NCI-H1092 (cell line): ENCODE measurements at places on chromosomes 7 and 10.

GRCh38 chr10:123529146-123529760, 136.9 kb upstream of the GPR26 start:
- no peak for DNase-seq

- no peak for DNase-seq
Observed at GRCh38 chr7:99926321-99926720, 3.1 kb downstream of the GJC3 start.

- DNase-seq = no peak
Observed at GRCh38 chr10:125061557-125062226, 98.7 kb downstream of the CTBP2 start.

DNA sequence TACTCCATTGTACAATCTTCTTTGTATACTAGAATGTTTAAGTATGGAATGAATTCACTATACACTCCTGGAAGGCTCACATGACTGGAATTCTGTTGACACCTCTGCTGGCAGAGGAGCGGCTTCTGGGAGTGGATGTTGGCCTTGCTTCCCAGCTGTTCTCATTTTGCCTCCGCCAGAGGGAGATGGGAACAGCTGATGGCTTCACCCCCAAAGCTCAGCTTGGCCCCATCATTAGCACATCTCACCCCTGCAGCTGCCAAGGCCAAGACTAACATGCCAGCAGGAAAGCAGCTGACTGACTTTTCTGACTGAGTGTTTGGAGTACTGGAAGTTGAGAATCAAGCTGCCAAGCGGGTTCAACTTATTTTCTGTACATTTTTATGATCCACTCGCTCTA, 15.1 kb downstream of the ADAM12 start:
- no peak for DNase-seq

- DNase-seq = no peak
Observed at GRCh38 chr10:16923309-16923708, 106.1 kb upstream of the RSU1 start.

DNA sequence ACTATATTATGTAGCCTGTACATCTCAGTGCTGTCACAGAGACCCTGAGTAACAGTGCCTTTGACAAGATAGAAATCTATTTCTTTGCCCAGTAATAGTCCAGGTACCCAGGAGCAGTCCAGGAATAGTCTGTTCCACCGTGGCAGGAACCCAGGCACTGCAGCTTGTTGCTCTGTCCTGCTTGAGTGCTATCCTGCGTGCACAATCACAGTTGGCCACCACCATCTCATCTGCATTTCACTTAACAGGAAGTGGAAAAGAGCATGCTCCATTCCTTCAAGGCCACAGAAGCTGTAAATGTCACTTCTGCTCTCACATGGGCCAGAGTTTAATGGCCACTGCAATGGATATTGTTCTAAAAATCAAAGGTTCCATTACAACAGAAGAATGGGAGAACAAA, 61.5 kb upstream of the PRR15 start:
- DNase-seq = no peak

GRCh38 chr7:142811154-142811737, 40.5 kb downstream of the PRSS2 start:
- DNase-seq = no peak

GRCh38 chr10:102611514-102612087, 32.7 kb upstream of the TRIM8 start:
- no peak for DNase-seq

DNA sequence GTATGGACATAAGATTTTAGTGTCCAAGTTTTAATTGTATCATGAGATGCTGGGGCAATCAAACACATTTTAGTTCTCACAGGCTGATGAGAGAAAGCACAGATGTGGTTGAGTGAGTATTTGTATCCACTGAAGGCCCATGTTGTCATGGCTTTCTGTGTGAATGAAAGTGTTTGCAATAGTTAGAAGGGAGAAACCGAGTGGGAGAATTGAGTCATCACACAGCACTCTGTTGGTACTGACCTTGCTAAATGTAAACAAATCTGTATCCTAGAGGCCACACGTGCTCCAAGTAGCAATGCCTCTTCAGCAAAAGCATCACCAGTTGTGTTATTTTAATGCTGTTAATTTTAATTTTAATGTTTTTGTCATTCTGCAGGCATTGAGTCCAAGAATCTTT, 121.2 kb downstream of the EMX2 start:
- no peak for DNase-seq

DNA sequence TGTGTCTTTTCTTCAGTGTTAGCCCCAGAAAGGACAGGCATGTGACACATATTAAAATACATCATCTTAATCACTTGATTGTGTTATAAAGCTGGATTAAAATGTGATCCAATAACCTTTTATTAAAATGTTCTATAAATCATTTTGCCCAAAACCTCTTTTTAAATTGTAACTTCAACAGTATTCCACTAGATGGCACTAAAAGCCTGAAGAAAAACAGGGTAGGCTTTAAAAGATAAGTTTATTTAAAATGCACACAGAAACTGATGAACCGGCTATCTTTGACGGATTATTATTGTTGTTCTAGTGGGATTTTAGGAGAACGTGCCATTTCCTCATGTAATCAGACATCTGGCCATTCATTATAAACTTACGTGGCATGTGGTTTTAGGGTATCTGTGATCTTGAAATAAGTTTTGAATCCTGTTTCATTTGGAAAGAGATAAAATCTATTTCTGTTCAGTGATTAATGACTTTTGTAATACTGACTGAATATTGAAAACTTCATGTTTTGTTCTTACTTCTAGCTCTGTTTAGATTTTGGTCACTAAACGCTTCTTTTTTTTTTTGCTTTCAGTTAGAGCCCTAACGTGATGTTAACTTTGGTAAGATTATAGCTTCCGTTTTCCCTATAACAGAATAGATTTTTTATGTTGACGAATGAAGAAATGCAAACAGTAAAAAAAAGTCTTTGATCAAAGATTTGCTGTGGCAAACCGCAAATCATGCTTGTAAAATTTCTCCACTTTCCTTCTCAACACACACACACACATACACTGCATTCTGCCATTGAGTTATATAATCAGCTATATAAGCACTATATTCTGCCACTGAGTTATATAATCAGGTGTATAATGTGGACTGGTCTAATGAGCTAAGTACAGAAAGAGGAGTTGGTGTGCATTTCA, 13.6 kb downstream of the VPS50 start:
- DNase-seq = no peak

DNA sequence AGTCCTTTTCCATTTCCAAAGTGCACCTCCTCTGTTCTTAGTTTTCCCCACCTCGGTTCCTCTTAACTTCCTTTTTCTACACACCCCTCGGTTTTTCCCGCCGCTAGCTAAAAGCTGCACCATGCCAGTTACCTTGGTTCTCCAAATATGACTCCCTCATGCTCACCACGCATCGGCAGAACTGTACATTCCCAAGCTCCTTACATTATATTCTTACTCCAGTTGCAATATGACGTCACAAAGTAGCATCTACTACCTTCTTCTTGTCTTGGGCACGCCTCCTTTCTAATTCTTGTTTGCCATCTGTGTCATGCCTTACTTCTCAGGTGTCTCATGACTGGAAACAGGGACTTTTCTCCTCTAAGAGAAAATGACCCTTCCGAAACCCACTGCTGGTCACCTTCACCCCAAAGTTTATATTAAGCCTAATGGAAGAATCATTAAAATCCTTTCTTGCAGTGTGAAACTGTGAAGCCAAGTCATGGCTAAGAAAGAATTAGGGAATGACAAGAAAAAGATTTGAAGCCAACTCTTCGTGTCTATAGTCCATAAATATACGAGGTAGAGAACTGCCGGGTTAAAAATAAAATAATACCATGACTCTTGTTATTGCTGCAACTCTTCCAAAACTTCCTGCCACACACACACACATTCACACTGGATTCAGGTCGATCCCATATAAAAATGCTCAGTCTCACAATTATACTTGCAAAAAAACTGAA, 1.7 kb downstream of the ESYT2 start:
- no peak for DNase-seq

DNA sequence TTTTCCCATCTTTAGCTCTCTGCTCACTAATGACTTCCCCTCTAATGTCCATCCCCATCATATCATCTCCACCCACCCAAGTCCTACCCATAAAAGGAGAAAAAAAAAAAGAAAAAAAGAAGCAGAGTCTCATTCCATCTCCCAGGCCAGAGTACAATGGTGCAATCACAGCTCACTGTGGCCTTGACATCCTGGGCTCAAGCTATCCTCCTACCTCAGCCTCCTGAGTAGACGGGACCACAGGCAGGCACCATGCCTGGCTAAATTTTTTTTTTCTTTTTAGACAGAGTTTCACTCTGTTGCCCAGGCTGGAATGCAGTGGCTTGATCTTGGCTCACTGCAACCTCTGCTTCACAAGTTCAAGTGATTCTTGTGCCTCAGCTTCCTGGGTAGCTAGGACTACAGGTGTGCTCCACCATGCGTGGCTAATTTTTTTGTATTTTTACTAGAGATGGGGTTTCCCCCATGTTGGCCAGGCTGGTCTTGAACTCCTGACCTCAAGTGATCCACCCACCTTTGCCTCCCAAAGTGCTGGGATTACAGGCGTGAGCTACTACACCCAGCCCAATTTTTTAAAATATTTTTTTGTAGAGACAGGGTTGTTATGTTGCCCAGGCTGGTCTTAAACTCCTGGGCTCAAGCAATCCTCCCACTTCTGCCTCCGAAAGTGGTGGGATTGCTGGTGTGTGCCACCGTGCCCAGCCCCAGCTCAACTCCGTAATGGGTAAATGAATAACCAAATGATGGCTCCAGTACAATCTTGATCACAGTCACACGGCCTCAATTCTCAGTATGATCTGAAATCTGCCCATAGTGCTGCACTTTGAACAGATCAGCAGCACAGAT, 24.6 kb upstream of the SGMS1 start:
- DNase-seq = no peak

- no peak for DNase-seq
Observed at GRCh38 chr7:53101026-53101425, 65.6 kb downstream of the POM121L12 start.

GRCh38 chr10:13990392-13990805, 340.3 kb downstream of the FRMD4A start:
- no peak for DNase-seq

GRCh38 chr10:101287997-101288635, 58.9 kb upstream of the LBX1 start:
- no peak for DNase-seq

DNA sequence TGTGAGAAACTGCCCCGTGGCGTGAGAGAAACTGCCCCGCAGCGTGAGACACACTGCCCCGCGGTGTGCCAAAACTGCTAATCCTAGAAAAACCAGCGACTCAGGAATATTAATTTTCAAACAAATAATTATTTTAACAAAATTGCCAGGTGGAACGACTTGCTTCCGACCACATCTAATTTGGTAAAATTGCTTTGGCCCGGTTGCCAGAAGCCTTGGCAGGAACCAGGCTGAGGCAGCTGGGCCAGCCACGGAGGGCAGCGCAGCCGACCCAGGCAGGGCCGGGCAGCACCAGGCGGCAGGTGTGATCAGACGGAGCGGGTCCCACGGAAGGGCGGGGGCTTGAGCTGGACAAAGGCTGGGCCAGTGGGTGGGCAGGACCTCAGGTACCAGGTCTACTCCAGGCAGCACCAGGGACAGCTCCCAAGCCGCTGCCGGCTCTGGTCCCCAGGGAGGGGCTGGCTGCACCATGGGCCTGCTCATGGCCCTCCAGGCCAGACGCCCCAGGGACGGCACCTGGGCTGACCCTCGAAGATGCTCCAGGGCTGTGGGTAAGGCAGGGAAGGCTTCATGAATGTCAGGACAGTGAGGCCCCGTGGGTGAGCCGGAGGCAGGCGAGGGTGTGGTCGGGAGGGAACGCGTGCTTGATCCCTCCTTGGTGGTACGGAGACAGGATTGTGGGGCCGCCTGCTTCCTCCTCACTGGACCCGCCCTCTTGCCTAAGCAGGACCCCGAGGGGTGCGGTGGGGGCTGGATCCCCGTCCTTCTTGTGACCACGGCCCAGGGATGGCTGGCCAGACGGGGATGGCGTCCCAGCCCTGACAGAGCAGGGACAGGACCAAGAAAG, 7.7 kb upstream of the ADGRA1 start:
- no peak for DNase-seq

GRCh38 chr10:126352453-126352852, 35.8 kb downstream of the ADAM12 start:
- DNase-seq = no peak
